ENCODE measurements at places on chromosomes 6 and 20.

GRCh38 chr20:7617797-7618196 is 322.5 kb downstream of the HAO1 start:
- no peak for DNase-seq

DNA sequence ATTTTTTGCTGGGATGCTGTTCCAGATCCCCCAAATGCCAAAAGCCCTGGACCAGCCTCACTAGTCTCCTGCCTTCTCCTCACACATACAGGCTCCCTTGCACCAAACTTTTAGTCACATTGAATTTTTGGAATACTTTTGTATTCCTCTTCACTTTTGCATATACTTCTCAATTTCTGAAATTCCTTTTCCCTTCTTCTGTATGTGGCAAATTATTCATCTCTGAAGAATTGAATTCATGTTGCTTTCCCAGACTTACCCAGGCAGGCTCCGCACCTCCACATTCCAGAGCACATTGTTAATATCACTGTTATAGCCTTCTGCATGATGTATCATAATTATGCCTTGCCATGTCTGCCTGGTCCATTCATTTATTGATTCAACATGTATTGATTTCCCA is 255.3 kb upstream of the POU3F2 start:
- DNase-seq: no peak

- DNase-seq: no peak
These were observed 100.6 kb downstream of the PRDM1 start for GRCh38 chr6:106186714-106187113.

- DNase-seq: no peak
These were observed 29.9 kb upstream of the TRIM27 start for GRCh38 chr6:28953585-28954258.

DNA sequence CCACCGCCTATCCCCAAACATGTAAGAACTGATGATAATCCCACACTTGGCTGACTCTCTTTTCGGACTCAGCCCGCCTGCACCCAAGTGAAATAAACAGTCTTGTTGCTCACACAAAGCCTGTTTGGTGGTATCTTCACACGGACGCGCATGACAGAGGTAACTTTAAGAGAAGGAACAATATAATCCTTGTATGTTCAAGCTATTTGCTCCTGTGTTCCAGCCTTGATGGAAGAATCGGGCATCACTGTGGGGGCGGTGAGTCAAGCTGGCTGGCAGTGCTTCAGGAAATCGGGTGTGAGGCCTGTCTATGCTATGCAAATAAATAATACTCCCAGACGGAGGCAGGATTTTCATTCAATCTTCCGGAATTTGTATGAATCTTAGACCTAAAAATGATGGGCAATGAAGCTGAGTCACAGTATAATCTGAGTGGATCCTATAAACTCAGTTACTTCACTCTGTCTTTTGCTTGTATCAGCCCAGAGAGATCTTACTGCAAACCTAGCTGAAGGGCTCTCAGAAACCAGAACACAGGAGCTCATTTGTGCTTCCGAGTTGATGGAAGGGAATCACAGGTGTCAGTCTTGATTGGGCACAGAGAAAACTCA is 45.2 kb upstream of the NT5E start:
- no peak for DNase-seq

DNA sequence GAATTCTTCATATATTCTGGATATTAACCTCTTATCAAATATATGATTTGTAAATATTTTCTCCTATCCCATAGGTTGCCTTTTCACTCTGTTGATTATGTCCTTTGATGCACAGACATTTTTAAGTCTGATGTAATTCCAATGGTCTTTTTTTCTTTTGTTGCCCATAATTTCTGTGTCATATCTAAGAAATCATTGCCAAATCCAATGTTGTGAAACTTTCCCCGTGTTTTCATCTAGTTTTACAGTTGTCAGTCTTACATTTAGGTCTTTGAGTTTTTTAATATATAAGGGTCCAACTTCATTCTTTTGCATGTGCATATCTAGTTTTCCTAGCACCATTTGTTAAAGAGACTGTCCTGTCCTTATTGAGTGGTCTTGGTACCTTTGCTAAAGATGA is 111.5 kb downstream of the SESN1 start:
- no peak for DNase-seq

GRCh38 chr20:50004229-50004628 is 21.4 kb downstream of the SNAI1 start:
- no peak for DNase-seq

GRCh38 chr20:21357844-21358243 is 39.5 kb downstream of the NKX2-4 start:
- DNase-seq: no peak

DNA sequence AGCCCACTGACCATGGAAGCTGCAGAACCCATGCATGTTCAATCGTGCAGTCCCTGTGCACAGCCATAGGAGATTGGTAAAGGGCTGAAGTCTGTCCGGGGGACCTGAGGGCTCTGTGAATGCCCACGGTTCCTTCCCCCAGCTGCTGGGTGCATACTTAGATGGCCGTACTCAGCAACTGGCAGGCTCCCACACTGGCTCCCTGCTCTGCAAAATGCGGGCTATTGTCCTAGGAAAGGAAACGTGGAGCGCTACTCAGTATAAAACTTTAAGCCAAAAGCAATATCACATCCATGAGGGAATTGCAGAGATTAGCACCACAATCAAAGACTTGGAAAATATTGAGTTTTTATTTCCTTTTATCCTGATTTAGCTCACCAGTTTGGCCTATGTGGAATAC is 202.0 kb downstream of the WDR27 start:
- no peak for DNase-seq

DNA sequence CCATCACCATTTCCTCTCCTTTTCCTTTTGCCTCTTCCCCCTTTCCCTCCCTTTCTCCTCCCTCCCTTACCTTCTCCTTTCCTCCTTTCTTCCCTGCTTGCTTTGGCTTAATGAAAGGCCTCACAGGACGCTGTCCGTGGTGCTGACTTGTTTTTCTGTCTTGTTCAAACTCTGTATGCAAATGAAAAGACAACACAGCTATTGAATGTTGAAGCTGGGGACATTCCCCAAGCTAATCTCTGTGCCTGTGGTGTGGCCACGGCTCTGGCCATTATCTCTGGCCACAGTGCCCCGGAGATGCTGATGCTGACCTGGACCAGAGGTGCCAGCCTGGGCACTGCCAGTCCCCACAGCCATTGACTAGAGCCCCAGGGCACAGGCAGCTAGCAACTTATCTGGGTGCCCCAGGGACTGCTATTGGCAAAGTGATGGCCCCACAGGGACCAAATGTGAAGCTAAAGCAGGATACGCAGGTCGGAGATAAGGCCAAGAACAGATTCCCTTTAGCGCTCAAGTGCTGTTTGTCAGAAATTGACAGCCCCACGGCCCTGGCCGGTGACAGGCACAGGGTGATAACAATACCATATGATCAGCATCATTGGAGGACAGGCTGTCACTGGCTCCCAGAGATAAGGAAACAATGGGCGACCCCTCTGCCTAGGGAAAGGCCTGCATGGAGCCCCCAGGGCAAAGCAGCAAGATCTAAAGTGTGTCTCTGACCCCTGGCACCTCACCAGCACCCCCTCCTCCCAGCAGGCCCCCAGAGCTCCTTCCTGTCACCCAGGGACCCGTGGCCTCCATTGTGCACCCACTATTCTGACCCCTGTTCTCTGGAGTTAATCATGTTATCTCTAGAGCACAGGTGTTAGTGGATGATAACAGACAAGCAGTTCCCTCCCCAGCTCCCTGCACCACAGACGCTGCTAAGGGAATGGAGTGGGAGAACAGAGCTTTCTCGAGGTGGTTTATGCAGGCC is 31.6 kb upstream of the SLC32A1 start:
- peak; percentile 16 for DNase-seq

- DNase-seq: no peak
These were observed 63.0 kb downstream of the PTPN1 start for GRCh38 chr20:50572938-50573777.

DNA sequence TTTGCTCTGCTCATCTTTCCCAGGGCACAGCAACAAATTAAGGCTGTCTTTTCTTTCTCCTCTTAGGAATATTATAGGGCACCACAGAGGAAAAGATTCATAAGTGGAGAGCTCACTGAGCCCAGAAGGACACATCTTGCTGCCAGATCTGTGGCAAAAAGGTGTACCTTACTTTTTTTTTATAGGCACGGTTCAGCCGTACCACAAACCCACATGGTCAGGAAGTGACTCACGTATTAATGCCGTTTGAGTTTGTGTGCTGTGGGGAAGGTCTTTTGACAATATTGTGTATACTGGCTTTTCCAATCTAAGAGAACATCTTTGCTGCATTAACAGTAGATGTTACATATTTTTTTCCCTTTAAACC is 28.4 kb downstream of the PAQR8 start:
- peak; percentile 19 for DNase-seq

- no peak for DNase-seq
These were observed 13.3 kb upstream of the THBS2 start for GRCh38 chr6:169266746-169267591.

DNA sequence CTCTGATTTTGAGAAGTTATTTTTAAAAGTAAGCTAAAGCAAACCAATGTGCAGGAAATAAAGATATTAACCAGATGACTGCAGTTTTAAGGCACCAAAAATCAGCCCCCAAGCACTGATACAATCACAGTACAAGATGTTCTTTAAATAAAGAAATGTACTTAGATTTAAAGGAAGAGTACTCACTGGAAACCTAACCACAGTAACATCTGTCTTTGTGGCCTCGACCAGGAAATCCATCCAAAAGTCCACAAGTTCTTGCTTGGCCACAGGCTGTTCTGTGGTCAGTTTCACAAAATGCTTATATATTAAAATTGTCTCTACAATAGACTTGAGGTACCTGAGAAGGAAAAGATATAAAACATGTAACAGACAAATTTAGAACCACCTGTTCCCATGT is 105.9 kb upstream of the MAP7 start:
- DNase-seq: no peak

DNA sequence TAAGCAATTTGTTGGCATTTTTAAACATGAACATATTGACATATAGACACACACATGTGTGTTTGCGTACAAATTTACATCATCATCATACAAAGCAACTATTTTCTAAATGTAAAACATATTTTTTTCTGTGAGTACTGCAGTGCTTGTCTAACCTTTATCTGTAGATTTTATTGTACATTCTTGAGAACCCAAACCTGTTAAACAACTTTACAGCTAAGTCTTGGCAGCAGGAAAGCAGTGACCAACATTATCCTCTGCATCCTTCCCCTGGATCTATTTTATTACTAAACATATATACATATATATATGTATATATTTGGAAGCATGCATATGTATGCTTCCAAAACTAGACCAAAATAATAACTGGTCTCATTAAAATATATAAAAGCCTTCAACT is 10.4 kb upstream of the PLCB1 start:
- DNase-seq: no peak

GRCh38 chr6:80210618-80211017 is 104.1 kb downstream of the BCKDHB start:
- no peak for DNase-seq

DNA sequence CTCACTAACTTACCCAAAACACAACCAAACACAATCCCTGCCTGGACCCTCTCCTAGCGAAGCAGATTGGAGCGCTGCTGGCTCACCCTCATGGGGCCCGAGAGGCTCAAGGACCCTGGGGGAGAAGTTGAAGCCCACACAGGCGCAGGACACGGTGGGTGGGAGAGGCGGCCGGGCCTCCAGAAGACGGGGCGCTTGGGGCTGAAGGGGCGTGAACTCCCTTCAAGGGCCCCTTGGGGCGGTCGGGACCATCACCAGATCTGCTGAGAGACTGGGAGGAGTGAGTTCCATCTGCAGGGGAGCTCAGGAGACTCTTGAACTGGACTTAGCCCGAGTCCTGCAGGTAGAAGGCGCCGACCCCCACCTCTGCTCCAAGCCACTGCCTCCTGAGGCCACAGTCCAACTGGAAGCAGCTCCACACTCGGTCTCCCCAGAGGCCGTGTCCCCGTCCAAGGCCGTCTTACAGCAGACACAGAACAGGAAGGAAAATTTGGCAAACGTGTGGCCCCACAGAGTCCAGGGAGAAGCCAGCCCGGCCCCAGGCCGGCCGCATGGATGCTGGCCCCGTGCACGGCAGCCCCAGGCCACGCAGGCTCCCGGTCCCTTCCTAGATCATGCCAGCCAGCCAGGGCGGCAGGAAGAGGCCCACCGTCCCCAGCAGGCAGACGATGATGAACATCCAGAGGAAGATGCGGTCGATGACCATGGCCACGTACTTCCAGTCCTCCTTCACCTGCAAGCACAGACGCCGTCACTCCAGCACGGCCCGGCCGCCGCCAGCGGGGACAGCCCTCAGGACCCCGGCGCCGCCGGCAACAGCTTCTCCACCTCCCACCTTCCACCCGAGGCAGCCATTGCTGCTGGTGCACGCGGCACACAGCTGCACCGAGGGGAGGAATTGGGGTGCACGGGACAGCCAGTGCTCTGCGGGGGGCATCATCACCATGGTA is 14.7 kb downstream of the CHRNA4 start:
- no peak for DNase-seq

DNA sequence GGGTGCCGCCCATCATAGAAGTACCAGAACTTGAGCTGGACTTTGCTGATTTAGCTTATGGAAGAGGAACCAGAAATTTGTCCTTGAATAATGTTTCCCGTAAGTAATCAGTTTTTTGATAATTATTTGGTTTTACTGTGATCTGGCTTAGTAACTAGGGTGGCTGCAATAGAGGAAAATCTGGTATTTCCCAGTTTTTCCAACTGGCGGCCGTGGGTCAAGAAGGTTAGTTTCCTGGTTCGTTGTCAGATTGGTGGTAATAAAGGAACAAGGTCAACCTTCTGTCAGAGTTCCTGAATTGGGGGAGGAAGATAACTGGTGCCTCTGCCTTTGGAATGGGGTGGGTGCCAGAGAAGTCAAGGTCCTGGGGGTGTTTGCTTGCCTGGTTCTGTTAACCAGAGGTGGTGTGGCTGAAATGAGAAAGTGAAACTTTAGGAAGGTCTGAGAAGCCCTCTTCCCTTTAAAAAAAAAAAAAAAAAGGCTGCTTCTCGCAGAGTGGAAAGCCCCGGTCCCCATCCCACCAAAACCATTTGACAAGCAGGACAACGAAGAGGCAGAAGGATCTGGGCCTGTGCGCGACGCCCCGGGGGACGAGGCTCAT is at the start of gene CALHM6:
CALHM6 (plus strand) TSS at position 45 of the 601 bp plus-strand sequence; CDS start at position 600, 555 bp downstream.
- DNase-seq: no peak

- no peak for DNase-seq
These were observed 28.2 kb downstream of the TBC1D32 start for GRCh38 chr6:121305957-121306607.

DNA sequence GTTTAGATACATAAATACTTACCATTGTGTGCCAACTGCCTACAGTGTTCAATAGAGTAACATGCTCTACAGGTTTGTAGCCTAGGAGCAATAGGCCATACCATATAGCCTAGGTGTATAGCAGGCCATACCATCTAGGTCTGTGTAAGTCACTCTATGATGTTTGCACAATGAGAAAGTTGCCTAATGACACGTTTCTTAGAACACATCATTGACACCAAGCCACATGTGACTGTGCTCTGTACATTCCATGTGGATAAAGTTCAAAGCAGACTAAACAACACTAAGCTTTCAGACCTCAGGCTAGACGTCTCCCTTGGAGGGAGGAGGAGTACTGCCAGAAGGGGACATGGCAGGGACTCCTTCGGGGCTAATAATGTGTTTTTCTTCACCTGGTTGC is 93.6 kb downstream of the KIF16B start:
- no peak for DNase-seq

DNA sequence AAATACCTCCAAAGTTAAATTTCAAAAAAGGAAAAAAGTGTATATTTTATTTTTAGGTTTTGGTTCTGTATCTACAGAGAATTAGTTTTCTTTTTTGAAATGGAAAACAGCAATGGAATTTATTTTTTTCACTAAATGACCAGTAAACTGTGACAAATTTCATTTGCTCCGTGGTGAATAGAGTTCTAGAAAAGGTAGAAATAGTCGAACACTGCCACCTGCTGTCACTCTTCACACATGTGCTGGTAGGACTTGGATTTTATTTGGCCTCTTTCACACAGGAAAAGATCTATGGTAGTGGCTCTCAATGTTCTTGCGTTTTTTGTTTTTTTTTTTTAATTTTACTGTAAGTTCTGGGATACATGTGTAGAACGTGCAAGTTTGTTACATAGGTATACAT is 312.5 kb downstream of the EYA4 start:
- no peak for DNase-seq

All from T-helper 17 cell (primary cell).